Hematopoietic multipotent progenitor cell treated with erythropoietin and hydrocortisone succinate and interleukin-3 and kit ligand, for 17 days (in vitro differentiated cells): ENCODE measurements at places on chromosomes 5 and 9.

DNA sequence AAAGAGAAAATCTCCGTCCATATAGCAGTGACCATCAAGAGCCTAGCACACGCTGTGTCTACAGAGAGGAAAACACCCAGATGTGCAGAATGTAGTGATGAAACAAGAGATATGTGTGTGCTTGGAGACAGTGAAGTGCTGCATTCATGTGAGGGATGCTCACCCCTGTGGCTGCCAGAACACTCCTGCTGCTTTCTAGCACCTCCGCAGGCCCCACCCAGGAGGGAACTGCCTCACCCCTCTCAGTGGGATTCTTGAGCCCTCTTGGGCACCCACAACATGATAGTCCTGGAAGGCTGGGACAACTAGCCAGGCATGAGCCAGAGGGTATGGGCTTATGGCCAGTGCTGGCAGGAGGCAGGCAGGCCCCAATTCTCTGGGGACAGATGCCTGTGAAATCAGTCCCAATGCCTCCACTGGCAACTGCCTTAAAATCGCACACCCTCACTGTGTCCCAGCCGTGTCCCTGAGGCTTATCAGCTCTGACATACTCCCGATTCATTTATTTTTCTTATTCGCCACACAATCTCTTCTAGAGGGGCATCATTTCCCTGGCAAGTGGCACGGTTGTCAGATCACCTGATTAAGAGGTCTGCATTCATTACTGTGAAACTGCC lies 73.2 kb upstream of the FSTL4 start:
- no peak for DNase-seq

DNA sequence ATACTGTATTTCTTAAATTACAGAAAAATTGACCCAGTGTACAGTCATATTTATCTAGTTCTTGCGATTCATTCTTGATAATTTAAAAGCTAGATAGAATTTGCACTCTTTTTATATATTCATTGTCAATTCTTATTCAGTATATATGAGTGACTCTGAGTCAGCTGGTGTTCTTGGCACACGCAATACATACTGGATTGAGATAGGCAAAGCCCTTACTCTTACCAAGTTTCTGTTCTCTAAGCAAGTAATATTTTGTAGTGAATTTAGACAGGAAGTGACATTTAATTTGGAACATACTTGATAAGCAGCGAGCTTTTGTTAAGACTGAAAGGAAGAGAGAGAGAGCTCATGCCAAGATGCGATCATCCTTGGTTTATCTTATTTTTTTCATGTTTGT lies 57.7 kb downstream of the GPBP1 start:
- no peak for DNase-seq

- no peak for DNase-seq
These were observed 98.0 kb downstream of the ARL15 start for GRCh38 chr5:54212331-54212730.

DNA sequence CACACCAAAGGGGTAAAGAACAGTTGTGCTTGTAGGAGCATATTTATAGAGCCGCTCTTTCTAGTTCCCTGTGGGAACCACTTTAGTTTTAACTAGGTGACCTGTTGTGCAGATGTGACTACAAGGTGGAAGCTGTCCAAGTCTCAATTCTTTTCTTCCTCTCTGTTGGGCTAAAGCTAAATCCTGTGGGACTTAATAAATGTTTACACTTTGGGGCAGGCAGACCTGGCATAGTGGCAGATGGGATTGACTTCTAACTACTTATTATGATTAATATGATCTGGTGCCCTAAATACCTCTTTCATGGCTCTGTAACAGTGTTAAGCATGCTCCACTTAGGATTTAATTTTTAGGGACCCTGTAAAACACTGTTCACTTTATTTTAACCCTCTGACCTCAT lies 265.3 kb downstream of the KCTD16 start:
- no peak for DNase-seq

GRCh38 chr9:99650187-99650874 lies 171.4 kb upstream of the NR4A3 start:
- DNase-seq: no peak

GRCh38 chr5:164998590-164998989 lies 1493.2 kb downstream of the MAT2B start:
- no peak for DNase-seq

DNA sequence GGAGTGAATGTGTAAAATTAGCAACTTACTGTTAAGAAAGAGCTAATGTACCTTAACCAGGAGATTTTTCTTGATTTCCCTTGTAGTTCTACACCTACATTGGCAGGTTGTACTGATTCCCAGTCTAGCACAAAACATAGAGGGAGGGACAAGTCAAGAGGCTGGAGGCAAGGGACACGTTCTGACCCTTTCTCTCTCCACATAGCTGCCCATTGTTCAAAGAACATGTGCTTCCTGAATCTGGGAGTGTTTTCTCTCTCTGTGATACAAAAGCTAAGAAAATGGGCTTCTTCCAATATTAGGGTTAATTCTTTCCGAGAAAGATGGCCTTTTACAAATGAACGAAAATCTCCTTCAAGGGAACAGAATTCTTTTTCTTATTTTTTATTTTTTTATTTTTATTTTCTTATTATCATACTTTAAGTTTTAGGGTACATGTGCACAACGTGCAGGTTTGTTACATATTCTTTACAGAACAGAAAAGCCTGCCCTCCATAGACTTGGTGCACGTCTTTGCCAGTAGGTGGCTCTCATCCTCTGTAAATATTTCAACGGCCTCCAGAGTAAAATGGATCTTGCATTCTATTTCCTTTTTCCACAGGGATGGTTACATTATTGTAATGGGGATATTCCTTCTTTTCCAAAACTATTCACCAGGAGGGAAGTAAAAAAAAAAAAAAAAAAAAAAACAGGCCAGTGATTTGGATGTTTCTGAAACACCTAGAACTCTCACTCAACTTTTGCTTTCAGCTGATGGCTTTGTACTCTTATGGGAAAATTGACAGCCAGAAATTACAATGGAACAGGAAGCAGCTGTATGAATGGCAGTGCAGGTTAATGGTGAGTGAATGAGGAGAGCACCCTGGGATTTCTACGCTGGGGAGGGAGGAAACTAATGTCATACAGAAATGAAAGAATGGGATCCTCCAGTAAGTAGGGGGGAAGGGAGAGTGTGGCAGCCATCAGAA lies 13.1 kb upstream of the IFNA5 start:
- peak; percentile 42 for DNase-seq

DNA sequence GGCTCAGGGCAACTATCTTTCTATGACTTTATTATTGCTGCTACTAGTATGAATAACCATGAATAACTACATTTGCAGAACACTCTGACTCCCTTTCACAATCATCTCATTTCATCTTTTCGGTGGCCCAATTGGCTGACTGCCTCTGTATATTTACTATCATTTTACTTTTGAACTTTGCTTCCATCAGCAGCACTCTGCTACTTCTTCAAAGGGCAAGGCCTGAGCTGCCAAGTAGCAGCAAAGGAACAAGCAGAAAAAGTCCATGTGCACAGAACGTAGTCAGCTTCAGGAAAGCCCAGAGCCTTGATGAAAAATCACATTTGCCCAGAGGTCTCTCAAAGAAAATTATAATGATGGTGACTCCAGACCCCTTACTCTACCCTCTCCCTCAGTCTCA lies 214.5 kb upstream of the PUM3 start:
- DNase-seq: no peak

GRCh38 chr5:129915415-129915814 lies 11.2 kb downstream of the CHSY3 start:
- DNase-seq: no peak

GRCh38 chr5:143400541-143401226 lies 2.8 kb downstream of the NR3C1 start:
- no peak for DNase-seq

DNA sequence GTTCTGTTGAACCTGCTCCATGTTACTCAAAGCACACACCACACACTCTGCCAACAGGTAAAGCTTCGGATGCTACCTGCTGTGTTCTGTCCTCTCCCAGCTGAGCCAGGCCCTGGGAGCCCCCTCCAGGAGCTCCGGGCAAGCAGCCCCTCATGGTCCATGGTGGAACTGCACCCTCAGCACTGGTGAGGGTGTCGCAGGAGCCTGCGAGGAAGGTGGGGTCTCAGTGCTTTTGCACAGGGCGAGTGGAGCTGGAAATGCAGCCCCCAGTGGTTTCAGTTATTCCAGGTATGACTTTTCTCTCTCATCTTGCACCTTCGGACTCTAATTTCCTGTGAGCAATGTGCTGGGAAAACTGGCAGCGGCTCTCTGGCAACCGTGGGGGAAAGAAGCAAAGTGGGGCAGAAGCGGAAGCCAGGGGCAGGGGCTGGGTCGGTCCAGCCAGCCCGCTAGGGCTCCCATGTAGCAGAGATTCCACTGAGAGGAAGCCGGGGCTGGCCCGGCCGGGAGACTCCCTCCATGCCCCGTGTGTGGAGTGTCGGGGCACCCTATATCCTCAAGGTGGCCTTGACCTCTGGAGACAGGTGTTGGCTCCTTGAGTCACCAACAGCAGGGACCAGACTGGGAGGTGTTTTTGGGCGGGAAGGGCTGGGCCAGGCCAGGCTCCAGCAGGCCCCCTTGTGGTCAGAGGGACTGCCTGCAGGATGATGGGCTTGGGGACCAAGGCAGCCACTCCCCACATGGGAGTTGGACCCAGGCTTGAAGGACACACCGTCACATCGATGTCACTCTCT lies 75.6 kb upstream of the PRSS3 start:
- DNase-seq: peak; percentile 45

DNA sequence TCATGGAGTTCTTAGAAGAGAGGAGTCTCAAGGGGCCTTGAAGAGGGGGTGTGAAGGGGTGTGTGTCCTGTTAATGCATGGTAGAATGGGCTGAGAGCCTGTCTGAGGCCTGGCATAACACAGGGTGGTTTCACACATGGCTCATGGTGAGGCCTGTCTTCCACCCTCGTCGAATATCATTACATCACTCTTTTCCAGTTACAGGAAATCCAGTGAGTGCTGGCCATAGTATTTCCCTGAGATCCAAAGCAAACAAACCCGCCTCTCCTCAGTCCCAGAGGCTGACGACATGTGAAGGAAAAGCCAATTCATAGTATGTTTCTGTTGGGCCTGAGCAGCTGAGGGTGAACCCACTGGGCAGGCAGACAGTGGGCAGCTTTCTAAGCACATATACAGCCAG lies 159.4 kb upstream of the NR3C1 start:
- DNase-seq: no peak

DNA sequence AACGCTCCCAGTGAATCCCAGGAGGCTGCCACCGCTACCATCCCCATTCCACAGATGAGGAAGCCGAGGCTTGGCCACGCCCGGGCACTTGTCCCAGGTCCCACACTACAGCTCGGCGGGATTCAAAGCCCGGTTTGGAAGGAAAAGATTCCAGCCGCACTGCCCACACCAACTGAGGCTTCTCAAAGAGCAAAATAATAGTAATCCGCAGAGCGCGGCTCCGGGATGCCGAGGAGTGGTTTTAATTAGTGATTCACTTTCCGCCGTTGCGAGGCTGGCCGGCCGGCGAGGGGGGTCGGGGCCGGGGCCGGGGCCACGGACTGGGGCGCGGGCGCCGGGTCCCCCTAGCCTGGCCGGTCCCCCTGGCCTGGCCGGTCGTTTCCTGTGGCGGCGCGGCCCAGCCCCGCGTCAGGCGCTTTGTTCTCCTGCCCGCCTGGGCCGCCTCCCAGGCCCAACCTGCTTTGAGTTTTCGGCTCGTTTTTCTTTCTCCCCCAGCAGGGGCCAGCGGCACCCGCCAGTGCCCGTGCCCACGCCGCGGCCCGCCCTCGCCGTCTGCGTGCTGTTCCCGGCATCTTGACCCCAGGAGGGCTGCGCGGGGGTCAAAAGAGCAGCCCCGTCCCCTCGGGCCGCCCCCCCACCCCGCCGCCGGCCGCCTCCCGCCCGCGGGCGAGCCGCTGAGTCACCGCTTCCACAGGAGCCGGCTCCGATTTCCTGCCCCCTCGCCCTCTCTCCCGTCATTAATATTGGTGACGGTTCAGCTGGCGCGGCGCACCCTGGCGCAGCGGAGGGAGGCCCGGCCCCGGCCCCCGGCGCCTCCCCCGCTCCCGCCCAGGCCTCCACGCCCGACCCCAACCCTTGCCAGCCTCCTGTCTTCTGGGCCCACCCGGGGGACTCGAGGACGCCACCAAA lies 31.2 kb downstream of the FGF18 start:
- no peak for DNase-seq

DNA sequence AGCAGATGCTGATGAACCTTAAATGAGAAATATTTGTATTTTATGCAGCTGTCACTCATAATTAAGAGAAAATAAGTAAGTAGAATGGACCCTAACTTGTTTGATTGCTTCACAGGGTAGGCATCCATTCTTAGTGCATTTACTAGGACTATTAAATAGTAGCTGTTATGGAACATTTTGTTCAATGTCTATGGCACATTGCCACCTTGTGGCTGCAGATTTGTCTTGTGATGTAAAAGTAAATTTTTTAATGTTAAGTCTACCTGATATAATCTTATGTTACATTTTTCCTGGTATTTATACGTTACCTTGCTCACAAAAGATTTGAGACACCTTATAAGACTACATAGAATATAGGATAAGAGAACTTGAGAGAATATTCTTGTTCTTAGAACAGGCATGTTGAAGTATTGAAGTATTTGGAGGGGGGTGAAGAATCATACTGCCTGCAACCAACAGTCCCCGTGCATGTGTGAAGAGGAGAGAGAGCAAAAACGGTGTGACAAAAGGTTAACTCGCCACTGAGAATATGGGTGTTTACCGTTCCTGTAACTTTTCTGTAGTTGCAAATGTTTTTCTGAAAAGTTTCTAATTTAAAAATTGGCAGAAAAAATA lies 161.1 kb downstream of the MAST4 start:
- DNase-seq: peak; percentile 21

DNA sequence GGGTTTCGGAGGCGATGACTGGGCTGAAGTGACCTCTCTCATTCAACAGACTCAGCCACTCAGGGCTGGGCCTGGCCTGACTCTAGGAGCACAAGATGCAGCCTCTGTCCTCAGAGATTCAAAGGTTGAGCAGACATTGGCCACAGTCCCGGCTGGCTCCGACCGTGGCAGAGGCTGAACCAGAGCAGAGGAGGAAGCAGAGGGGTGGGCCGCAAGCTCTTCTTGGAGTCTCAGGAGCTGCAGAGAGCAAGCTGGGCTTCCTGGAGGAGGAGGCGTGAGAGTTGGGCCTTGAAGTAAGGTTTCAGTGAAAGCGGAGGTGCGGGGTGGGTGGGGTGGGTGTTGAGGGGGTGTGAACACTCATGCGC lies 37.6 kb downstream of the ALG2 start:
- no peak for DNase-seq

GRCh38 chr5:91194824-91195381 lies 188.2 kb downstream of the ARRDC3 start:
- DNase-seq: no peak

DNA sequence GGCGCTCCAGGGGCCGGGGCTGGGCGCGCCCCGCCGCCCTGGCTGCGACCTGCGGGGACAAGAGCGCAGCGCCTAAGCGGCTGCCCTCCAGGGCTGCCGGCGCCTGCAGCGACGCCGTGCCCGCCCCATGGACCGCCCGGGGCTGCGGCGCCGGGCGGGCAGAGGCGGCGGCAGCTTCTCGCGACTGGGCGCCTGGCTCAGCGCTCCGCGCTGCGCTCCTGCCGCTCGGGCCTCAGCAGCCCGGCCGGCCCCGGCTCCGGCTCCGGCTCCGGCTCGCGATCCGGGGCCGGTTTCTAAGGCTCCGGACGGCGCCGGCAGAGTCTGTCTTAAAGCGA lies at the start of gene PITX1:
TSS of gene PITX1 (minus strand) at position 328 of the 335 bp plus-strand sequence. CDS start 347 bp downstream, outside the sequence.
- DNase-seq: no peak
